ENCODE measurements at places on chromosomes 6 and 20. TPM values are rescaled to one million over a fixed set of nuclear protein-coding genes. Genes with fewer than 3 reads are reported as not detected.

Gene GJA10
- total RNA-seq: not detected

Gene CRISP3
- not detected for total RNA-seq

Gene FOXP4
- 20.2 TPM for total RNA-seq

Gene PHACTR1
- total RNA-seq: not detected

Gene TRAPPC3L
- not detected for total RNA-seq

Gene PLN
- not detected for total RNA-seq

Gene ARHGAP18
- 5.2 TPM for total RNA-seq

Gene HSPA1L
- 2.0 TPM for total RNA-seq

Measured in A549 treated with Hydrocortisone at 1 μM for 4 hours (cell line).